Nephron progenitor cell (in vitro differentiated cells): ENCODE measurements at places on chromosomes 4 and X.

GRCh38 chr4:113080050-113080449 is 30.6 kb downstream of the ANK2 start:
- no peak for DNase-seq

DNA sequence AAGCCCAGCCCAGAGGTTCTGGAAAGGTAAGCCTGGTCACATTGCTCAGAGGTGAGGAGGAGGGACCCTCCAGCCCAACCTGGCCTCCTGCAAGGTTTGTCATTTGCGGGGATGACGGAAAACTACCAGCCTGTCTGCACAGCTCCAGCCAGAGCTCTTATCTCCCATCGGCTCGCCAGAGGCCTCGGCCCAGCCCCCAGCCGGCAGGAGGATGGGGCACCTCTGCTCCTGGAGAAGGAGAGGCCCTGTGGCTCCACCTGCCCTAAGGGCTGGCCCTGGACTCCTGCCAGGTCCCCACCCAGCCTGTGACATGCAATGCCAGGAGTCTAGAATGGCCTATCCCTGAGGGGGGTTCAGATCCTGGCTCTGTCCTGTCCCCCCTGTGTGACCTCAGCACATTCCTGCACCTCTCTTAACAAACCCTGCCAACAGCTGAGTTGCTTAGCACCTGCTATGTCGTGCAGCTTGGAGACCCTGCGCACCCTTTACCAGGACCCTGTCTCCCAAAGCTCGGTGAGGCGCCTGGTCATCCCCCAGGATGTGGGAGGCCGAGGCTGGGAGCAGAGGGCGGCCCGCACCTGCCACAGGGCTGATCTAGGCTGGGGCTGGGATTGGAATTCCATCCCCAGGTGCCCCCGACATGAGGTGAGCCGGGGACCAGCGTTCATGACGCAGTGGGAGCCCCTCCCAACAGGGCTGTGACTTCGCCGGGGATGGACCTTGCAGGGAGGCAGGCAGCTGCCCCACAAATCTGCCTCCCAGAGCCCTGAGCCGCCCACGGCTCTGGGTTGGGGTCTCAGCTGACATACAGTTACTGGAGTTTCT is 14.4 kb downstream of the ADRA2C start:
- no peak for DNase-seq

- no peak for DNase-seq
Measured at GRCh38 chr4:91525621-91526020, 778.1 kb upstream of the GRID2 start.

DNA sequence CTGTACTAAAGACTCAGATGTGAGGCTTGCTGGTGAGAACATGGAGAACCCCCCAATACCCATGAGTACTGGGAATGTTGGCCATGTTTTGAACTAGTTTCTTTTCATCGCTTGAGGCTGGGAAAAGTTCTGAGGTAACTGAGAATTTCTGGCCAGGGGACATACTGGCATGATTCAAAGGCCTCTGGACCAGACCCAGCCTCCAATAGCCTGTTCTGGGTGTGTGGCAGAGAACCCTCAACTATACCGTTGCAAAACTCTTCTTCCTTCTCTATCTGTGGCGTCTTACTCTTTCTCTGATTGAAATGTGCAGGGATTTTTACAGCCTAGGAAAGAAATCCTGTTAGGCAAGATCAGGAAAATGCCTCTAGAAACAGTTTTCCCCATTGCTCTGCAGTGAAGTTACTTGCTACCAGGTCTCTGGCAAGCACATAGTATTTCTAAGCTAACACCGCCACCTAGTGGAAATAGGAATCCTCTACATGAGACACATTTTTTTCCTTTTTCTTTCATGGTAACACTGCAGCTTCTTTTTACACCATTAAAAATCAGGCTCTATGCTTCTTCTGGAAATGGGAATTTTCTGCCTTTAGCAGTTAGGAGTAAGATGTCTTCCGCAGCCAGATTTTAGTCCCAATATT is 170.7 kb upstream of the ZCCHC13 start:
- peak; percentile 33 for DNase-seq

DNA sequence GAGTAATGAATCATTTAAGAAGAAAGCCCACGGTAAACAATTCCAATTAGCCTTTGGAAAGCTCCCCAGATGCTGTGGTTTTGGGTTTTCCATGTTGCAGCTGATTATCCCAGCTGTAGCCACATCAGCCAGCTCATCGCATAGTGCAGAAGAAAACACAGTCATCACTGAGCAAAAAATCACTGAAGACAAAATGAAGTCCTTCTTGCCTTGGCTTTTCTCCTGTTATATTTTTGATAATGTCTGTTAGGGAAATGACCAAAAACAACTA is 193.0 kb upstream of the C1QTNF7 start:
- no peak for DNase-seq

GRCh38 chrX:53211391-53211978 is 13.5 kb downstream of the KDM5C start:
- no peak for DNase-seq

DNA sequence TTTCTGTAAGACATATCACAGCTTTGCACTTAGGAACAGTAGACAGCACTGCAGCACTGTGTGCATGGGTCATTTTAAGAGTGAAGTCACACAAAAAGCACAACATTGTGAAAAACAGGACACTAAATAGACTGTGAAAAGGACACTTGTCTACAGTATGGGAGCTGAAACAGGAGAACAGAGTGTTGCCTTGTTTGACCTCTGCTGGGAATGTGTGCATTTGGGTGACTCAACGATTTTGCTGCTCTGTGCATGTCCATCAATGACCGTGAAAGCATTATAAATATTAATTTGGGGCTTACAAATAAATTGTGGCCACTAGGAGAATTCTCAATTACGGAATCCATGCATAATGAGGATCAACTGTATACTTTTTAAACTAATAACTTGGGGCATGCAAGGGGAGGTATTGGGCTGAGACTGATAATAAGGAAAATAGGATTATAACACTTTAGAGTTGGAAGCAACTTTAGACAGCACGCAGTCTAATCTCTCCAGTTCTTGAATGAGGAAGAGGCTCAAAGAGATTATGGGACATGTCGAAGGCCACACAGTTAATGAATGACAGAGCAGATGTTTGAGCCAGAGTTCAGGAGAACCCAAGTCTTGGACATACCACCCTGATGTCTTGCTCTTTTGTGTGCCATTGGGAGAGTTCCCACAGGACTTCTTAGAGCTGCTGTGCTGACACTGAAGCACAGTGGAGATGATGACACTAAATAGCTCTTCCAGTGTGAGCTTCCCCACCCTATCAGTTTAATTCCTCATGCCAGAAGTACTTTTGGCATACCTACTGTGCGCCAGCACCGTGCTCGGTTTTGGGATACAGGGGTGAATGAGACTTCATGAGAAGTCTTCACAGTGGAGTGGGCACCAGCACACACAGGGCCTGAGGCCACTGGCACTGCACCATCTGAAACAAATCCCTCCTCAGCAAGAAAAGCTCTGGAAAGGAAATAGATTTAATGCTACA is 79.3 kb downstream of the FRAS1 start:
- no peak for DNase-seq

GRCh38 chr4:5630762-5631161 is 77.6 kb downstream of the EVC2 start:
- DNase-seq = no peak

DNA sequence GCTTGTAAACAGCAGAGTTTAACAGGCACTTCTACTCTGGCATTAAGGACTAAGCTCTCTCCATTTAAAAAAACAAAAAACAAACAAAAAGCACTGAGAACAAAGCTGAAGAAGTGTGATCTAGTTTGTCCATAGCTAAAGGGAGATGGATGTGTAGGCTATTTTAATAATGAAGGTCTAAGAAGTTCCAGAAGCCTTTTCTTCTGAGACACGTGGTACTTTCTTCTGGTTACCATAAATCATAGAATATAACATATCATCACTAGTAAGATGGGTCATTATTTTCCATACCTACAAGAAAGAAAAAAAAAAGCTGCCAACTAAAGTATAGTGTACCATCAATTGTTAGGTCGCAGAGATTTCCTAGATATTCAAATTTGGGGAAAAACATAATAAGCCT is 722 bp upstream of the NBDY start:
- no peak for DNase-seq

GRCh38 chr4:107721436-107722100 is 1.5 kb upstream of the PAPSS1 start:
- peak; percentile 46 for DNase-seq

- no peak for DNase-seq
Measured at GRCh38 chrX:22323541-22323940, 50.8 kb downstream of the CBLL2 start.

DNA sequence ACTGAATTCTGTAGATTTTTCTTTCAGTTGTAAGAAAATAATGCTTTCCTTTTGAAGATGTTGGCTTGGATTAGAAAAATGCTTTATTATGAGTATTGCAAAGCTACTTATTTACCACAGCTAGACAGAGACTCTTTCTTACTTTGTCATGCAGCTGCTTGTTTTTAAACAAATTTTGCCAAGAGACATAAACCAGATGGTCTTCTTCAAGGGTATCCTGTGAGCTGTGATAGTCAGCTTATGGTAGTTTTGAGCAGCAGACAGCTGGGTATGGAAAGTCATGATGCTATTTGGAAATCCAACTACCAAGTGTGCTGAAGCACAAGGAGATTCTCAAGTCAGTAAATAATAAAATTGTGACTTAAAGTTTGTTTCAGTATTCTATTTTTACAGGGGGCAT is 941.5 kb downstream of the DMD start:
- DNase-seq = no peak

- DNase-seq = peak; percentile 14
Measured at GRCh38 chrX:104166735-104167436, 633 bp downstream of the FAM199X start.

- no peak for DNase-seq
Measured at GRCh38 chr4:27016551-27016950, 155.9 kb downstream of the STIM2 start.

DNA sequence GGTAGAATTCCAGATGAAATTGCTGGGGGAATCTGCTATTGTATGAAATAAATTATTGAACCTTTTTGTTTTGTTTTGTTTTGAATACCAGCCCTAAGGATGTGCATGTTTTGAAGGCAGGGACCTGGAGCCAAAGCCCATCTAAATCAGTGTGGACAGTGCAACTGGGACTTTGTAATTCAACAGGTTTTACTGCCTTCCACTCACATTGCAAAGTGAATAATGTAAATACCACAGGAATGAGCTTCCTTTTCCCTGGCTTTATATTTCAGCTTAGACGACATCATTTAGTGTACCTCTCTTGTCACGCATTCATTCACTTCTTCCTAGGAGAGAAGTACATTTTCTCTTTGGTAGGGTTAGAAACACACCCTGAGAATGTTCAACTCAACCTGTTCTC is 795.0 kb downstream of the CENPC start:
- no peak for DNase-seq

DNA sequence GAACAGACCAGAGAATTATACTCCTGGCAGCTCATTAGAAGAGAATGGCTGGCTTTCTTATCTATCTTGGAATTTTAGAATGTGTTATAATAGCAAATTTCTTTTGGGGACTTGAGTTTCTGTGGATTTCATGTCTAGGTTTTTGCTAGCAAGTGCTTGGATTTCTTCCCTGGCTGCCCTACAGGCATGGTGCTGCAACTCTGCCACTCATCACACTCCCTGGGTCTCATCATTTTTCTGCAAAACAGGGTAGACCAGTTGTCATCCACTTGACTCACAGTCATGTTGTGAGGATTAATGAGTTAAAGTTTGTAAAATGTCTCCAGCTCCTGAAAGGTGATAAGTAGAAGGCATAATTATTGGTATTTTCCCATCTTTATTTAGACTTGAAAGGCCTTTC is 60.7 kb upstream of the LCORL start:
- DNase-seq = no peak

DNA sequence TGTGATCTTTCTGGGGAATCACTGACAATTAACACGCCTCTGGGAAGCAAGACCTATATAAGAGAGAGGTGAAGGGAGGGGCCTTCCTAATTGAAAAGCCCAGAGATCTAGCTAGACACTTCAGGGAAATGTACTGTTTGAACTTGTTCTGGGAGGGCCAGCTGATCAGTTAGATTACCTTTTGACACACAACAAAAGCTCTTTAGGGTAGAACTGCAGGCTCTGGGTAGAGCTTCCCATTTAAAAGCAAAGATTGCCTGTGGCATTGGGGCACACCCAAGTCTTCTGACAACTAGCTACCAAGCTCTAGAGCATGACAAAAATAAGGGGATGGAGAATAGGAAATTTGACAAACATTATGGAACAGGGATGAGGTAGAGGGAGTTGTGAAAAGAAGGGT is 26.3 kb downstream of the AREG start:
- DNase-seq = no peak

DNA sequence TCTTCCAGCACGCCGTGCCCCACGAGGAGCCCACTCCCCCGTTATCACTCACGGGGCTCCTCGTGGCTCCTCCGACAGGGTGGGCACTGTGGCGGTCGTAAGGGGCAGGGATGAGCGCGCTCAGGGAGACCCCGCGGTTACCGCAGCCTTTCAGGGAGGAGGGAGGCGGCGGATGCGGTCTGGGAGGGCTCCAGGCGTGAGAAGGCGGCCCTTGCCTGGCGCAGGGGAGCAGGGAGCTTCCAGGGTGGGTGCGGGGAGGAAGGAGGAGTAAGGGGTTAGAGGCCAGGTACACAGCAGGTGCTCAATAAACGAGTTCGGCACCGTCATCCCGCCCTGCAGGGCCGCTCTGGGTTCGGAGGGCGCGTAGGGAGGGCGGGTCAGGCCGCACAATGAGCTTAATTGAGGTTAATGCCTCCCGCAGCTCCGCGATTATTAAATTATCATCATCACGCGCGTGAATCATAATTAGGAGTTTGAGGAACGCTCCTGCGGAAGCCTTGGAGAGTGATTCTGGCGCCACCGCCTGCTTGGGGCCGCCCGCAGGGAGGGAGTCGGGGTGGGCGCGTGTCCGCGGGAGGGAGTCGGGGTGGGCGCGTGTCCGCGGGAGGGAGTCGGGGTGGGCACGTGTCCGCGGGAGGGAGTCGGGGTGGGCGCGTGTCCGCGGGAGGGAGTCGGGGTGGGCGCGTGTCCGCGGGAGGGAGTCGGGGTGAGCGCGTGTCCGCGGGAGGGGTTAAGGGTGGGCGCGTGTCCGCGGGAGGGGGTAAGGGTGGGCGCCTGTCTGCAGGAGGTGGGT is 7.6 kb upstream of the NKX1-1 start:
- DNase-seq = no peak

- no peak for DNase-seq
Measured at GRCh38 chrX:53571494-53571893, 115.0 kb downstream of the HUWE1 start.
